ENCODE measurements at places on chromosomes 4 and X. TPM values are rescaled to one million over a fixed set of nuclear protein-coding genes. Genes with fewer than 3 reads are reported as not detected.

Gene UNC5C
- 6.8 TPM for total RNA-seq

Gene CYSLTR1
- total RNA-seq, result not detected

Gene CSAG3
- total RNA-seq, result not detected

Gene TNIP3
- total RNA-seq, result 1.6 TPM

Gene NXF3
- total RNA-seq, result not detected

Gene GATA1
- not detected for total RNA-seq

Gene TEX13B
- not detected for total RNA-seq
